ENCODE measurements at places on chromosomes 16 and 17.

GRCh38 chr17:65545705-65546523, 15.5 kb downstream of the AXIN2 start:
- DNase-seq, result no peak

- no peak for DNase-seq
These were observed 271.2 kb downstream of the CBLN1 start for GRCh38 chr16:49010396-49010795.

DNA sequence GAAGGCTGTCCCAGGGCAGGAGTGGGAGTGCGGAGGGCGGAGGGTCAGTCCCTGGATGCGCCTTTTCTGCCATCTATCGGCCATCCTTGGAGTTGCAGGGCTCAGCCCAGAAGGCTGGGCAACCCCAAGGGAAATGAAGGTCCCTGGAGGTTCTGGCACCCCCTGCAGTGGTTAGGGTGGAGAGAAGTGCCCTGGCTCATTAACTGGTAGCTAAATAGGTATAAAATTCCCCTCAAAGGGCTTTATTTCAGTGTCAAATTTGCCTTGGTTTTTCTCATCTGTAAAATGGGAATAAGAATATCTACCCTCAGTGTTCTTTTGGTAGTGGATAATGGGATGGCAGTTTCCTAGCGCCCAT, 22.4 kb downstream of the C17orf75 start:
- peak; percentile 63 for DNase-seq

GRCh38 chr16:74769586-74770190, 4.9 kb downstream of the FA2H start:
- DNase-seq, result no peak

- peak; percentile 9 for DNase-seq
These were observed 715 bp downstream of the TLCD3A start for GRCh38 chr17:732902-733720.

GRCh38 chr17:41480136-41480535, 815 bp downstream of the KRT35 start:
- no peak for DNase-seq

DNA sequence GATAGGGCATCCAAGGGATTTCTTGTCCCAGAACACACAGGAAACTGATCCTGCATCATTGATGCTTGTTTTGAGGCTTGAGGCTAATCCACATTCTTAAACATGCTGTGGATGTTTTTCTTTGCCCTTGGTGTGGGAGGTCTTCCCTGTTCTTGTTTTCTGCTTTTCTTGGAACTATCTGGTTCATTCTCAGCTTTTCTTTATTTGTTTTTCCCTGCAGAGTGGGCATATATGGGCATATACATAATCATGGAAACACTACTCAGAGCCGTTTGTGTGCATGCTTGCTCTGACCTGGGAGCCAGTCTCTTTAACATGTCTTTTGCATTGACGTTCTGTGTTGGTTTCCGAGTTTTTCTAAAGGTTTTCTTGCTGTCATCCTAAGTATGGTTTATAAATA, 300.0 kb downstream of the SNX29 start:
- no peak for DNase-seq

- no peak for DNase-seq
These were observed 643.6 kb downstream of the HS3ST4 start for GRCh38 chr16:26335236-26335853.

- no peak for DNase-seq
These were observed 524 bp upstream of the ZFP3 start for GRCh38 chr17:5077781-5078105.

DNA sequence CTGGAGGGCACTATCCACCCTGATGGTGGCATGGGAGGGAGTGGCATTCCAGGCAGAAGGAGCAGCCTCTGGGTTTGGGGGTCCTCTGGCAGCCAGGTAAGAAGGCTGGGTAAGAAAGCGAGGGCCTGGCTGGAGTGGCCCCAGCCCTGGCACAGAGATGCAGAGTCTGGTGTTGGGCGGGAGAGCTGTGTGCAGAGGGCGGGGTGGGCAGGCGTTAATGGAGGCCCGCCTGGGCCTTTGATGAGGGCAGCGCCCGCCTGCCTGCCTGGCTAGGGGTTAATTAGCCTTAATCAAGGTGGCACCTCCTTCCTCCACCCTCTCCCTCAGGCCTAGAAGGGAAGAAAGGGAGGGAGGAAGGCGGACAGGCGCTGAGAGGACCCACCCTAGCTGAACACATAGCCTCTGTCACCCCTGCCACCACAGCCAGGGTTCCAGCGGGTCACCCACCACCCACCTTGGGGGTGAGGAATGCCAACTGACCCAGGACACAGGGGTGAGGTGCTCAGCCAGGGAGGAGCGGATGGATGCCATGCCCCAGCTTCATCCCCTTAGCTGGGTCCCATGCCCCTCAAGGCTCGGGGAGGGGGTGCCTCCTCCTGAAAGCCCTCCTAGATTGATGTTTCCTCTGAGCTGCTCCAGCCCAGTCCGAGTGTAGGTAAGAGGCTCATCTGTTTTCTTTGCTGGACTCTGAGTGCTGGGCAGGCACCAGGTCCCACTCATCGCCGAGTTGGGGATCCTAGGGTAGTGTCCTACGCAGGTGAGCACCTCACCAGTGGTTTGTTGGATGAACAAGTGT, 13.4 kb upstream of the FAM83G start:
- DNase-seq, result no peak

DNA sequence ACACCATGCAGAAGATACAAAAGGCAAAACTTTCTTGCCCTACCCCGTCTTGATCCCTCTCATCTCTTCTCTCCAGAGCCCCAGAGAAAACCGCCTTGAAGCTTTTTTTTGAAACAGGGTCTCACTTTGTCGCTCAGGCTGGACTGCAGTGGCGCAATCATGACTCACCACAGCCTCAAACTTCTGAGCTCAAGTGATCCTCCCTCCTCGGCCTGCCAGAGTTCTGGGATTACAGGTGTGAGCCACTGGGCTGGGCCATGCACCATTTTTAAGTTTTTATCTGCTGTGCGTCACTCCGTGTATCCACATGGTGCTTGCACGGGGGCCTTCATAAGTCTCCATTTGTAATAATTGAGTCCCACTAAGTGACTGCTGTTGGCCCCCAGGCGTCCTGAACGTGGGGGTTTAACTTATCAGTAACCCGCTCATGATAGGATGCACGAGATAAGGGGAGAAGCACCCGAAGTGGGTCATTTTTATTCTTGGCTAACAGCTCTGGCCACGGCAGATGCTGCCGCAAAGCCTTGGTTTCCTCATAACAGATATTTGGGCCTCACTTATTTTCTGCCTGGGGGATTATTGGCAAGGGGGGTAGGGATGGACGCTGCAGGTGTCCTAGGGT, 8.6 kb downstream of the DNAH17 start:
- no peak for DNase-seq

GRCh38 chr16:27903046-27903655, 160.4 kb downstream of the GSG1L start:
- no peak for DNase-seq

- DNase-seq, result no peak
These were observed 23.0 kb downstream of the SUPT6H start for GRCh38 chr17:28684963-28685362.

DNA sequence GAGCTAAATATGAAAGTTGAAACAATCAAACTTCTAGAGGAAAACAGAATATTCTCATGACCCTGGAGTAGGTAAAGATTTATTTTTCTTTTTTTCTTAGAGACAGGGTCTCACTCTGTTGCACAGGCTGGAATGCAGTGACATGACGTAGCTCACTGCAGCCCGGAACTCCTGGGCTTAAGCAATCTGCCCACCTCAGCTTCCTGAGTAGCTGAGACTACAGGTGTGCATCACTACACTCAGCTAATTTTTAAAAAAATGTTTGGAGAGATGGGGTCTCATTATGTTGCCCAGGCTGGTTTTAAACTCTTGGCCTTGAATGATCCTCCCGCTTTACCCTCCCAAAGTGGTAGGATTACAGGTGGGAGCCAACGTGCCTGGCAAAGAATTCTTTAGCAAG, 15.5 kb downstream of the IKZF3 start:
- DNase-seq, result no peak

DNA sequence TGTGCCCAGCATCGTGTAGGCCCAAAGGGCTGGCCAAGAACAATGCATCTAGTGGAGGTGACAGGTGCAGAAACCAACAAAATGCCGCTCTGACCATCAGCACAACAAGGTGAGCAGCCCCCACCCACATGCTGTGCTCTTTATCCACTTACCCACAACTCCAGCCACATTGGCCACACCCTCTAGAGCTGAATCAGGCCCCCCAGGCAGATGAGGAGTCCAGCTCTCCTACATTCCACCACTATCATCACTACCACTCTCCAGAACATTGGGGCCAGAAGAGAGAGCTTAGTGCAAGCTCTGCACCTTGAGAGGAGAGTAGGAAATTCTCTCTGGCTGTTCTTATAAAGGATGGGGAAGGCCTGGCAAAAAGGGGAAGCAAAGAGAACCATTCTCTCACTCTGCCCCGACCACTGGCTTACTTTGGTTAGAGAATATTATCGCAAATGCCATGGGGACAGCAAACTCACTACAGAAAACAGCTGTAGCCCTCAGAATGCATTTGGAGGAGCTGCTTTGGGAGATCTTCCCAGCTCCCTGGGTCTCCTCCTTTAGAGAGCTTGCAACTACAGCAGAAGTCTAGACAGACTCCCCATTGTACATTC, 75.0 kb downstream of the TMEM132E start:
- no peak for DNase-seq

GRCh38 chr16:75264457-75264998, 13.1 kb upstream of the BCAR1 start:
- no peak for DNase-seq
